ENCODE measurements at places on chromosomes 5 and 9.

DNA sequence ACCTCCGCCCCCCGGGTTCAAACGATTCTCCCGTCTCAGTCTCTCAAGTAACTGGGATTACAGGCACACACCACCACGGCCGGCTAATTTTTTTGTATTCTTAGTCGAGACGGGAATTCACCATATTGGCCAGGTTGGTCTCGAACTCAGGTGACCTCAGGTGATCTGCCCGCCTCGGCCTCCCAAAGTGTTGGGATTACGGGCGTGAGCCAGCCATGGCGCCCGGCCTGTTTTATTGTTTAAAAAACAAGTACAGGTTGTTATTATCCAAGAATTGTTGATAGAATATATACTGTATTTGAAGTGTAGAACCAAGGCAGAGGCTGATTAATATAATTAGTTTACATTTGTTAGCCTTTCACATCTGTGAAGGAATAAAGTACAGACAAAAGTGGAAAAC, 8.9 kb downstream of the PARP8 start:
- DNase-seq: no peak

- no peak for DNase-seq
Observed at GRCh38 chr5:78509145-78509865, 139.3 kb downstream of the LHFPL2 start.

- DNase-seq: no peak
Observed at GRCh38 chr5:26569929-26570258, 468.5 kb downstream of the CDH9 start.

DNA sequence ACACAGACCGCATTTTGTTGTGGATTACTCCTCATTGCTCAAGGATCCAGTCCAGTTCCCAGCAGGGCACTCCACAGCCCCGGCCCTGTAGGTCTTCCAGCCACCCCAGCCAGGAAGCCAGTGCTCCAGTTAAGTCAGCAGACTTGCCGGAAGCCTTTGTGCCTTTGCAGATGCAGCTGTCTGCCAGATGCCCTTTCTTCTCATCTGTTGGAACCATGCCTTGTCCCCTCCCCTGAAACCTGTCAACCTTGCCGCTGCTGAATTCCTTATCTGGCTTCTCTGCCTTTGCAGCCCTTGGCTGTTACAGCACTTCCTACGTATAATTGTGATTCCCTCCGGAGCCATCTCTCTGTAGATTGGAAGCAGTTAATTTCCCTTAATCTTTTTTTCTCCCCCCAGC, 28.4 kb downstream of the PSAT1 start:
- DNase-seq: no peak

DNA sequence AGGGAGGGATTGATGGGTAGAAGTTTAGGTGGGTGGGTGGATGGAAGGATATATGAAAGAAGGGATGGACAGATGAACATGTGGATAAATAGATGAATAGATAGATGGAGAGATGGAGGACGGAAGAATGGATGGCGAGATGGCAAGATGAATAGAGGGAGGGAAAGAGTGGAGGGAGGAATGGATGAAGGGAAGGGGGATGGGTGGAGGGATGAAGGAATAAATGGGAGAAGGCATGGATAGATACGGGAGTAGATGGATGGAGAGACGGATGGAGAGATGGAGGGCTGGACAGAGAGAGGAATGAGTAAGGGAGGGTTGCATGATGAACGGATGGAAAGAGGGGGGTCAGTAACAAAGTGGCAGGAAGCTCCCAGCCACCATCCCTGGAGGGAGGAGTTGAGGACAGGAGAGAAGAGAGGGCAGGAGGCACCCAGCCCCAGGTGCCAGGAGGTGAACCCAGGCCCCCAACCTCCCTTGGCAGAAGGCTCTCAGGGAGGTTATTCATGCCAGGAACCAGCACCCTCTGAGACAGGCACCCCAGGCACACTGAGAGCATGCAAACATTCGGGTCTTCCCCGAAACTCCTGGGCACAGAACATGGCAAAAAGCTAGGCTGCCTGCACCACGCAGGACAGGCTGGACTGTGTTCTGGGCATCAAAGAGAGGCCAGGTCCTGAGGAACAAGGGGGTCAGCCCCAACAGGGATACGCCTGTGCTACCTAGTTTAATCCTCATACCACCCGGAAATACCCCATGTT, 9.1 kb downstream of the SARDH start:
- peak; percentile 41 for DNase-seq

DNA sequence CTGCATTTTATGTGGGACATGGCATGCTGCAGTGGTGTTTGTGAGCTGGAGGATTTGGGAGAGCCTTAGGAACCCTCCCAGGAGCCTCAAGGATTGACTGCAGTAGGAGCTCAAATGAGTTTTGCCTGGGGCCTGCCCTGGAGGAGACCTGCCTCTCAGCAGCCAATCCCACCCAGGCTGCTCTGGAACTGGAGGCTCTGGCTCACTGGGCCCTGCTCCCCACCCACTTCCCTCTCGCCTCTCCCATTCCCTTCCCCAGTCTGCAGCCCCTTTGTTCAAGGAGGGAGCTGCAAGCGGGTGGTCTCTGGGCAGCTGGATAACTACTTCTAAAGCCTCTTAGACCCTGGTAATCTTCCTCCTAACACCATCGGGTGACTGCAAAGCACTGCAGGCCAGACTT, 24.2 kb downstream of the KCNIP1 start:
- DNase-seq: no peak

GRCh38 chr5:67817652-67818051, 397.9 kb upstream of the PIK3R1 start:
- DNase-seq: no peak

GRCh38 chr9:73231203-73231602, 79.5 kb downstream of the ANXA1 start:
- no peak for DNase-seq

DNA sequence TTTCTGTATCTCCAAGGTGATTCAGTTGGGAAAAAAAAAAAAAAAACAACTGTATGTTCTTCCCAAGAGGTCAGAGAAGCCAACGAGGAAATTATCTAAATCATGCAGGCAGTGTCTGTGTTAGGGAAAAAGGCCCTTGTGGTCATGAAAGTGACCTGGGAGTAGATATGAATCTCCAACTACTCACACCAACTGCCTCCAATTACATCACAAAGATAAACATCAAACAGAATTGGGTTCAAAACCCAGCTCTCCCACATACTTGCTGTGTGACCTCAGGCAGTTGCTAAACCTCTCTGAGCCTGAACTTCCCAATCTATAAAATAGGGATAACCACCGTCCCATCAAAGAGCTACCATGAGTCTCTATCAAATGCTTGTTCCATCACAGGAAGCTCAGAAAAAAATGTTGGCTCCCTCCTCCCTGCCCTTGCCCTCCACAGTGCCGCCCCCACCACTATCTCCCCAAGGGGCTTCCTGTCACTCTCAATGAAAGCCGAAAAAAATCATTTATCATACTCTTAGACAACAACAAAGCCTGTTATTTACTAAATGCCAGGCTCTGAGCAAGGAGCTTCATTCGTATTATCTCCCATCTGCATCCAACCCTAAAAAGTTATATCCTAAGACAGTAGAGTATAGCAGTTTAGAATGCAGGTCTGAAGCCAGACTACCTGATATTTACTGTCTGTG, 42.9 kb downstream of the CDK5RAP2 start:
- DNase-seq: no peak

- no peak for DNase-seq
Observed at GRCh38 chr9:114850871-114851270, 45.0 kb upstream of the TNFSF15 start.

DNA sequence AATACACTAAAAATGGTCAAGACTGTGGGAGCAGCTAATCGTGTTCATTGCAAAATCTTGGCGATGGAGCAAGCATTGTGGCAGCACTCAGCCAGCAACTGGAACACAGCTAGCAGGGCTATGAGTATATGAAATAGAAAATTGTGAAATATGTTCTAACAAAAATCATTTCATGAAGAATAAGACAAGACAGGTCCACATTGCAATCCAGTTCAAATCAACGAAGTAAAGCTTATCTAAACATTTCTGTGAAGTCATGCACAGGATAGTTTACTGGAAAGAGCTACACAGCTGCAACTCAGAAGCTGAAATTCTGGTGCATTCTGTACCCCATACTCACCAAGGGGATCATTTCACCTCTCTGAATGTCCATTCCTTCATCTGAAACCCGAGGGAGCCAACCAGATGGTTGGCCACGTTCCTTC, 5.3 kb upstream of the NFIL3 start:
- peak; percentile 74 for DNase-seq

GRCh38 chr5:103463261-103463660, 99.3 kb downstream of the NUDT12 start:
- DNase-seq: no peak

GRCh38 chr5:159969966-159970365, 39.0 kb upstream of the TTC1 start:
- DNase-seq: peak; percentile 88

GRCh38 chr9:115198001-115198400, 80.0 kb upstream of the TNC start:
- peak; percentile 42 for DNase-seq

DNA sequence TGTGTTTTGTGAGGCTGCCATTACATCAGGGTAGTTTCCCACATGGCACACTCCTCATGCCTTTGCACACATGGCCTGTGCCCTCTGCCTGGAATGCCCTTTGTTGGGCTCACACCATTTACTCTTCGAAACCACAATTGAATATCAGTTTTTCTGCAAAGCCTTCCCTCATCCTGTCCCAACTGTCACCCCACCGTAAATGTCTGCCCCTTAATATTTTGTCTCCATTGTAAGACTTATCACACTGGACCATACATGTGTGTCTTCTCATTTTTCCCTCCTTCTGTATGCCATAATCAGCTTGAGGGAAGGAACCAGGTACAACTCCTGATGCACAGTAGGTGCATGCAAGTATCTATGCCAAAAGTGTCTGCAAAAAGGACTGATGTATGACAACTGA, 62.7 kb upstream of the TMEM252 start:
- no peak for DNase-seq

DNA sequence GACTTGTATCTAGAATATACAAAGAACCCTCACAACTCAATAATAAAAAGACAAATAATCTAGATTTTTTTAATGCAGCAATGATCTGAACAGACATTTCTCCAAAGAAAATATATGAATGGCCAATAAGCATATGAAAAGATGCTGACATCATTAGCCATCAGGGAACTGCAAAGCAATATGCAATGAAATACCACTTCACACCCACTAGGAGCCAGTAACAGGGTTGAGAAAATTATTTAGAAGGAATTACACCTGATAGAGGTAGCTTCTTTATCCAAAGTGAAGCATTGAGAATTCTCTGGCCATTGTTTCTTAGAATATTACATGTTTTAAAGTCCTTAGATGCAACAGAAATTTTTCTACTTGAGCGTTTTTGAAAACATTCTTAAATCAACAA, 316.9 kb downstream of the KCNN2 start:
- no peak for DNase-seq

GRCh38 chr9:6692433-6692832, 46.9 kb upstream of the GLDC start:
- no peak for DNase-seq

- DNase-seq: no peak
Observed at GRCh38 chr5:15831408-15831807, 331.4 kb downstream of the FBXL7 start.

GRCh38 chr9:72292256-72292682, 72.7 kb downstream of the ZFAND5 start:
- peak; percentile 57 for DNase-seq

DNA sequence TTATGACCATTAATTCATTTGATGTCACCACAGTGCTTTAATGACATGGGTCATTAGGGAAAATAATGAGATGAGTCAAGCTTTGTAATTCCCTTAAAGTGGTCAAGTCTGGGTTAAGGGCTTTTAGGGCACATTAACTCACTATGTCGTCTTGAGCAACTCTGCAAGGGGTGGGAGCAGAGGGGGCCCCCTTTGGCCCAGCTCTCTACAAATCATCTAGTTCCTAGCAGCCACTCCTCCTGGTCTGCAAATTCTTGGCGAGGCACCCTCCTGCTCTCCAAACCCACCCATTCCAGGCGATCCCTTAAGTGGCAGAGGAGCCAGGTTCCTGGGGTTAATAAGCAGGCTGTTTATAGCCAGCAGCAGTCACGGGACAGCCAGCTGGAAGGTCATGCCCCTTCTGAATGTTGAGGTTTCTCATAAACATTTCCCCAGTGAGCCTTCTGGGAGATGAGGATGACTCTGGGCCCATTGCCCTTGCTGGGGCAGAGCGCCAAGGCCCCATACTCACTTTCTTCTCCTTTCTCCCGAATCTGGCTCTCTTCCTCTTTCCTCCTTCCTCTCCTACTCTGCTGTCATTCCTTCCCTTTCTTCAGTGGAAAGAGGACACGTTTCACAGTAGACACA, 14.3 kb upstream of the GPX3 start:
- peak; percentile 76 for DNase-seq
